Bladder microvascular endothelial cell (primary cell): ENCODE measurements at places on chromosomes 12 and 14. TPM values are rescaled to one million over a fixed set of nuclear protein-coding genes. Genes with fewer than 3 reads are reported as not detected.

Gene TRAF3
- total RNA-seq = 8.9 and 47.2 TPM in 2 replicates

Gene KRT5
- total RNA-seq = 0.31 and 0.65 TPM in 2 replicates

Gene DDN
- total RNA-seq = under 0.01 and 0.13 TPM in 2 replicates

Gene AKAP6
- total RNA-seq = 0.13 and 0.32 TPM in 2 replicates

Gene CLEC2A
- not detected in 2 replicates for total RNA-seq

Gene ARL1
- total RNA-seq = 31.1 and 128 TPM in 2 replicates

Gene MDGA2
- not detected in 2 replicates for total RNA-seq

Gene KIF5A
- total RNA-seq = 0.06 TPM in 1 of 2 replicates, not detected in the other

Gene RERG
- under 0.01 TPM in 1 of 2 replicates, not detected in the other for total RNA-seq

Gene ESR2
- total RNA-seq = 0.31 and 0.49 TPM in 2 replicates

Gene ACVRL1
- 413 and 443 TPM in 2 replicates for total RNA-seq

Gene RNF212B
- total RNA-seq = not detected in 2 replicates

Gene CAPRIN2
- 6.2 and 13.2 TPM in 2 replicates for total RNA-seq

Gene MYO1H
- not detected in 2 replicates for total RNA-seq

Gene PYGL
- 50.8 and 64.4 TPM in 2 replicates for total RNA-seq

Gene TBX5
- not detected in 2 replicates for total RNA-seq

Gene AP4S1
- 2.6 and 3.4 TPM in 2 replicates for total RNA-seq

Gene CLEC4D
- not detected in 2 replicates for total RNA-seq

Gene HSPA2
- 6.3 and 8.7 TPM in 2 replicates for total RNA-seq

Gene ART4
- total RNA-seq = 2.1 and 75.3 TPM in 2 replicates
